NCI-H1436 (cell line): ENCODE measurements at places on chromosomes 13 and 19.

DNA sequence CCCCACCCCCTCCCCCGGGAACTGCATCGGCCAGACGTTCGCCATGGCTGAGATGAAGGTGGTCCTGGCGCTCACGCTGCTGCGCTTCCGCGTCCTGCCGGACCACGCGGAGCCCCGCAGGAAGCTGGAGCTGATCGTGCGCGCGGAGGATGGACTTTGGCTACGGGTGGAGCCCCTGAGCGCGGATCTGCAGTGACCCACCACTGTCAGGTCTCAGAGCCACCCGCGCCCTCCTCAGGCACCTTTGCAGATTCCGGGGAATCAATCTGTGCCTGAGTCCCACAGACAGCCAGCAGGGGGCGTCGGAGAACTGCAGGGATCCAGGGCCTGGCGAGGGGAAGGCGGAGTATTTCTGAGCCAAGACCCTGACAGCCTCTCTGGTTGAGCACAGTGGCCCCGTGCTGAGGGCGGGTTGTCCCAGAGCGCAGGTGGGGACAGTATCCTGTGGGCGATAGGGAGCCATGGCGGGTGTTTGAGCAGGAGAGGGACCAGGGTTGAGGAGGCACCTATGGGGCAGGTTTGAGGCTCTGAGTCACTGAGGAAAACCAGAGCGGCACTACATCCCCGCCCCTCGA lies 30.4 kb upstream of the CYP4F8 start:
- peak; percentile 49 for DNase-seq

GRCh38 chr19:2607712-2608601 lies 94.5 kb downstream of the GNG7 start:
- no peak for DNase-seq

DNA sequence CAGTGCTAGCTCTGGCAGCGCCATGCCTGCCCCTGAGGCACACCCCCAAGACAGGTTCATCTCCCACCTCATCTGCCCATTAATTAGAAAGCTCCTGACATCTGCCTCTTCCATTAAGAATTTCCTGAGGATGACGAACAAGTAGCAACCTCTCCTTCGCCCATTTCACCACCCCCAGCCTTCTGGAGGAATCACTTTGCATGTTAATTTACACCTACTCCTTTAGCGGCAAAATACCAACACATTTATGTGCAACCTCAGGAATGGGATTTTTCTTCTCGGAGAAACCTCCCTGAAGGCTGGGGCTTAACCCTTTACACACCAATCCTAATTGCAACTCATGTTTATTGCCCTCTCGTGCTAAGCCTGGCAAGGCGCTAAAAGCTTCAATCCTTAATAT lies 13.8 kb downstream of the SLC7A1 start:
- DNase-seq: no peak

DNA sequence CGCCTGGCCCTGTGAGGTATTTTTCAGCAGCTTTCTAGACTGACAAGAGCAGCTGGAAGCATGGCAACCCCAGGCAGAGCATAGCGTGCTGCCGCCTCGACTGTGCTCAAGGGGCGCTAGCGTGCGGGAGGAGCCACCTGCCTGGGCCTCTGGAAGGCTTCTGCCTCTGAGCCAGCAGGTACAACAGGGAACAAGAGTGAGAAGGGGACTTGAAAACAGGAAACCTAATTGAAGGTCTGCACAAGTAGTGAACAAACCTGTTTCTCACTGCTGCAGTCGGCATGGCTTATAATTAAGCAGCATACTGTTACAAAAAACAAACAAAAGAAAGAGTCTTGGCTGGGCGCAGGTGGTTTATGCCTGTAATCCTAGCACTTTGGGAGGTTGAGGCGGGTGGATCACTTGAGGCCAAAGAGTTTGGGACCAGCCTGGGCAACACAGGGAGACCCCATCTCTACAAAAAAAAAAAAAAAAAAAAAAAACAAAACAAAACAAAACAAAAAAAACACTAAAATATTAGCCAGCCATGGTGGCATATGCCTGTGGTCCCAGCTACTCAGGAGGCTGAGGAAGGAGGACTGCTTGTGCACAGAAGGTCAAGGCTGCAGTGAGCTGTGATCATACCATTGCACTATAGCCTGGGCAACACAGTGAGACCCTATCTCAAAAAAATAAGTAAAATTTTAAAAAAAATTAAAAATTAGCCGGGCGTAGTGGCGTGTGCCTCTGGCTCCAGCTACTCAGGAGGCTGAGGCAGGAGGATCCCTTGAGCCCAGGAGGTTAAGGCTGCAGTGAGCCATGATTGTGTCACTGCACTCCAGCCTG lies 12.6 kb upstream of the GARRE1 start:
- DNase-seq: peak; percentile 80

DNA sequence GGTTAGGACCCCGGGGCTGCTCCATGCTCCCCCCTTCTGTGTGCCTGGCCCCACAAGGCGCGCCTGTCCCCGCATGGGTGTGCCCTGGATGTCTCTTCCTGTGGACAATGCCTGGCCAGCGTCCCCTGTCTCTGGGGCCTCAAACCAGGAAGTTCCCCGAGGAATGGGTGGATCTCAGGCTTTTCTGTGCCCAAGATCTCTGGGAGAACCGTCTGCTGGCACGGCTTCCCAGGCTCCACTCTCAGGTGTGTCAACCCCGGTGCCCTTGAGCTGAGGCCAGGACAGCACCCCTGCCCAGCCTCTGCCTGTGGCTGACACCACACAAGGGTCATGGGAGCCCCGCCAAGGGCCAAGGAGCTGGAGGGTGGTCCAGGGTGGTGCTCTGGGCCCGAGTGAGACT lies 15.7 kb downstream of the ZNF444 start:
- no peak for DNase-seq

DNA sequence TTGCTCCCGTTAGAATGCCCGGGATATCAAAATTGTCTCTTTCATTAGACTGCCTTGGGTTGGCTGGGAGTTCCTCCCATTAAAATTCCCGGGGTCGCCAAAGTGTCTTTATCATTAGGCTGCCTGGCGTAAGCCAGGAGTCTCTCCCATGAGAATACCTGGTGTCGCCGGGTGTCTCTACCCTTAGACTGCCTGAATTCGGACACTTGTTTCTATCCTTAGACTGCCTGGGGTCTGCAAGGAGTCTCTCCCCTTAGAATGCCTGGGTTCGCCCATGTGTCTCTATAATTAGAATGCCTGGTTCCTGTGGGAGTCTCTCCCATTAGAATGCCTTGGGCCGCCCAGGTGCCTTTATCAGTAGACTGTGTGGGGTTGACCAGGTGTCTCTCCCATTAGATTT lies 1538.2 kb downstream of the UQCRFS1 start:
- DNase-seq: no peak

DNA sequence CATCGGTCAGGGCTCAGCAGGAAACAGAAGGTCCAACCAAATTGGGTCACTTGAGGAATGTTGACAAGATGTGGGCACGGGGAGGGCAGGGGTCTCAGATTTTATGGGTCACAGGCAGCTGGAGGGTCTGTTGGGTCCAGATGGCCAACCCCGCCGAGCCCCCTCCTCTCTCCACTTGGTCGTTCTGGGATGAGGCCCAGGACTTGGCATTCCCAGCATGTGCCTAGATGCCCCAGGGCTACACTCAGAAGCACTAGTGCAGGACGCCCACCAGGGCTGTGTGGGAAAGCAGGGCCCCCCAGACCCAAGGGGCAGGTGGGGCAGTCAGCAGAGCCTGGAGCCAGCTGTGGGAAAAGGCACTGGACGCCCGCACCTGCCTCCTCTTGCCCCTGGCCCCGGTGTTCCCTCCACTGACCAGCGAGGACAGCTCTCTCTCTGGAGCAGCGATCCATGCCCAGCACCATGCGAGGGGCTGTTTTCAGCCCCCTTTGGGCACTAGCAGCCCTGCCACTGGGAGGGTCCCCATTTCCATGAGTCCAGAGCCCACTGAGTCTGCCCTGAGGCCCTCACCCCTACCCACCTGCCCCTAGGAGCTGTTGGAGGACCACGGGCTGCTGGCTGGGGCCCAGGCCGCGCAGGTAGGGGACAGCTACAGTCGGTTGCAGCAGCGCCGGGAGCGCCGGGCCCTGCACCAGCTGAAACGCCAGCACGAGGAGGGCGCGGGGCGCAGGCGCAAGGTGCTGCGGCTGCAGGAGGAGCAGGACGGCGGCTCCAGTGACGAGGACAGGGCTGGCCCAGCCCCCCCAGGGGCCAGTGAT lies 26.0 kb downstream of the DHX34 start:
- DNase-seq: no peak
